Astrocyte of the hippocampus (primary cell): ENCODE measurements at places on chromosomes 1 and 21.
A peak's percentile ranks its signal among the peaks of the same experiment; 100 is the strongest.

DNA sequence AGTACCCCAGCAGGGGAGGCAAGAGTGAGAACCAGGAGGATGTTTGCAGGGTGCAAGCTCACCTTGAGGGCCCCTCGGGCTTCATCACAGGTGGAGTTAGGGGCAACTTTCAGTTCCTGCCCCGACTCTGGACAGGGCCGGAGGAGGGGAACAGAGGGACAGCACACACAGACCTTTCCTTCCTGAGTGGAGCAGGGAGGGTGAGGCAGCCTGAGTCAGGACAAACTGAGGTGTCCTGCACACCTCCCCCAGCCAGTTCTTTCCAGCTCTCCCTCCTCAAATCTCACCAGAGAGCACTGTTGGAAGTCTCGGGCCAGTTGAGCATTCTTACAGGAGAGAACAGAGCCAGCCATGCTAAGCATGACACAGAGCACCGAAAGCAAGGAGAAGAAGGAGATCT, 1.5 kb downstream of the ENTREP3 start:
- DNase-seq: peak; percentile 34

GRCh38 chr1:223792046-223792445, 53.7 kb downstream of the TP53BP2 start:
- DNase-seq: no peak

DNA sequence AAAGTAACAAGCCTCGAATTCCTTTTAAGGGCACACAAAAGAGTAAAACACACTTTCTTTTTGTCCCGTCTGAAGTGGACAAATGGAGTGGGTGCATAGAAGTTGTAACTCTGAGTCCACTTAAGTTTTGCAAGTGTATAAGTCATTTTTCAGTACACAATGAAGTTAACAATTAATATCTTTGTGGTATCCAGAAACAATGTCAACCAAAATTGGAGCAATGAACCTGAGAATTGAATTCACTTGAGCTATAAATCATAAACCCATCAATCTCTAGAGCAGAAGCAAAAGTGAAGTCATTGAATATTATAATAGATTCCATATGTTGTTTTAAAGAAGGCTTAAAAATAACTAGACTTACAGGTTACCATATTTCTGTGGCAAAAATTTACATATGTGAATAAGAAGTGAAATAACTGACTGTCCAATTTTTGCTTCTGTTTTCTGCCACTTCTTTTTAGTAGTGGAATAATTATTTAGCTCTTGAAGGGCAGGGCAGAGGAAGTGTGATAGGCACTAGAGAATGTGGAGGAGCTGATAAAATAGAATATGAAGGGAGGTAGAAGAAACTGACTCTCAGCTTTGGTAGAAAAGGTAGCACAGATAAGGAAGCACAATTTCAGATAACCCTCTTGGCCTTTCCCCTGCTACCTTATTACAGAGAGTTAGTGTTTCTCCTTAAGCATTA, 73.9 kb upstream of the RGL1 start:
- DNase-seq: no peak

DNA sequence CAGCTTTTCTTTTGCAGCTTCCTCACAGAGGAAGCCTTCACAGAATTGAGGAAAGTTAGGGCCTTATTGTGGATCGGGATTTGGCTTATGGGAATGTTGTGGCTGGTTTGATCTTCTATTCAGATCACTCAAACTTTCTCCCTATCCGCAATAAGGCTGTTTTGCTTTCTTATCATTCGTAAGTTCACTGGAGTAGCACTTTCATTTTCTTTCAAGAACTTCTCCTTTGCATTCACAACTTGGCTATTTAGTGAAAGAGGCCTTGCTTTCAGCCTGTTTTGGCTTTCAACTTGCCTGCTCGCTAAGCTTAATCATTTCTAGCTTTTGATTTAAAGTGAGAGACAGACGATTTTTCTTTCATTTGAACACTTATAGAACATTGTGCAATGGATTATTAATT, 181.9 kb upstream of the B3GALT2 start:
- peak; percentile 38 for DNase-seq

GRCh38 chr1:207804721-207805468, 53.0 kb downstream of the CD46 start:
- DNase-seq: no peak

DNA sequence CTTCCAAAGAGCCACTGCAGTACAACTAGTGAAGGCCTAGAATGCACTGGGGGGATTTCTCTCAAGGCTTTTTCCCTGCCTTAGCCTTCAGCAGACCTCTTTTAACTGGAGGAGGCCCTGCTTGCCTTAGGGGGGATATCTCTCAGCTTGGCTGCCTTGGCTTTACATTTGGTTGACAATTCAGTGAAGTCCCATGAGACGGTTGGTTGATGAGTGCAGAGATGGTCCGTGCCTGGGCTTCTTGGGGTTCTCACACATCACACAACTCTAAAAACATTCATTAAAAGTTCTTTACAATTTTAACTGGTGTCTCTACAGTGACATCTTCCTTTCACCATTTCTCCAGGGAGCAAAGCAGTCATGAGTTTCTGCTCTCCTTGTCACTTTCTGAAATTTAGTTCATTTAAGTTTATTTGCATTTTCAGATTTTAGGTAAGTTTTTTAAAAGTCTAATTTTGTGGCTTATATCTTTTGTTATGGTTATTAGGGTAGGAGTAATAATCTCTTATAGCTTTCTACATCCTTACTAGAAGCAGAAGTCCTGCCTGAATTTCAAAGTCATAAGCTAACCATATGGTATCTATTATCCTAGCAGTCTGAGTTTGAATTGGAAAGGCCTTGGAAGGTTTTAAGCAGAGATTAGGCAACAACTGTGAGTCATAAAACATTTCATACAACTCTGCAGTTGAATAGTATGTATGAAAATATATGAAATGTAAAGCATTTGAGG, 487.6 kb downstream of the DPYD start:
- DNase-seq: peak; percentile 36

DNA sequence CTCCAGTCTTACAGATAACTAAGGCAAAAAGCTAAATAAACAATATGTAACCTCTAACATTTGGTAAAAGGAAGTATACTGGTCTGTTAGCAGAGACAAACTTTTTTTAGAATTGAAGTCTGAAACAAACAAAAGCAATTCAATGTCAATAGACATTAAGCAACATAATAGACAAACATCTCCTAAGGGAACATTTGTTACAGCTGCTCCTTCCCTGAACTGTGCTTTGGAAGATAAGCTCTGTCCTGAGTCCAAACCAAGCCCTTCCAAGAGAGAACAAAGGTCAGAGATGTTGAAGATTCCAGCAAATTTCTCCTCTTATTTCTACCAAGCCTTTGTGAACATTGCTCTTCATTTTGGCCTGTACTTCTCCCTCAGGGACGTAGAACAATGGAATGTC, 25.3 kb downstream of the FMO2 start:
- peak; percentile 14 for DNase-seq

GRCh38 chr1:53981220-53981619, 35.1 kb downstream of the LRRC42 start:
- DNase-seq: no peak
